ENCODE measurements at places on chromosomes 13 and 19. TPM values are rescaled to one million over a fixed set of nuclear protein-coding genes. Genes with fewer than 3 reads are reported as not detected.

Gene LGALS14
- polyA plus RNA-seq, result not detected

Gene COX6B1
- 1,217 TPM for polyA plus RNA-seq

Gene PPFIA3
- 19.7 TPM for polyA plus RNA-seq

Gene PRSS57
- polyA plus RNA-seq, result not detected

Gene CD37
- 18.5 TPM for polyA plus RNA-seq

Gene SPACA4
- not detected for polyA plus RNA-seq

Gene CRTC1
- 4.6 TPM for polyA plus RNA-seq

Gene EPS8L1
- polyA plus RNA-seq, result 87.5 TPM

Gene LRRC63
- polyA plus RNA-seq, result not detected

Gene SBK3
- polyA plus RNA-seq, result 0.56 TPM

Gene DMWD
- polyA plus RNA-seq, result 12.8 TPM

Gene GNG8
- not detected for polyA plus RNA-seq

Gene GPI
- 66.1 TPM for polyA plus RNA-seq

Gene PSG7
- not detected for polyA plus RNA-seq

Data from stomach (tissue), 19 donors.